ENCODE measurements at places on chromosomes 1 and 21.
A peak's percentile ranks its signal among the peaks of the same experiment; 100 is the strongest.

DNA sequence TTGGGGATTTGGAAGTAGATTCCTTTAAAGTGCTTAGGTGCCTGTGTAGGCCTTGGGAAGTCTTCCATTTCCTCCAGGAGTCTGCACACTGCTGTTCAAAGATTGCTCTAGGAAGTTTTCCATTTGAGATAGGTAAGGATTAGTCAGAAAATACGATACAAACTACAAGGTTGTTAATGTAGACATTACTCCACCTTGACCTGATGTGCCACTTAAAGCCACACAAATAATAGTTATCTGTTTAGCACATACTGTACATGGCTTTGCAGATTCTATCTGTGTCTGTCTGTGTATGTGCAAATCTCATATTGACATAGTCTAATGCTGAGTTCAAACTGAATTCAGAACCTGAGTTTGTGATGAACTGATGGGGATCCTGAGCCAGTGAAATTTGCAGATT, 118.4 kb downstream of the RHOU start:
- no peak for DNase-seq

DNA sequence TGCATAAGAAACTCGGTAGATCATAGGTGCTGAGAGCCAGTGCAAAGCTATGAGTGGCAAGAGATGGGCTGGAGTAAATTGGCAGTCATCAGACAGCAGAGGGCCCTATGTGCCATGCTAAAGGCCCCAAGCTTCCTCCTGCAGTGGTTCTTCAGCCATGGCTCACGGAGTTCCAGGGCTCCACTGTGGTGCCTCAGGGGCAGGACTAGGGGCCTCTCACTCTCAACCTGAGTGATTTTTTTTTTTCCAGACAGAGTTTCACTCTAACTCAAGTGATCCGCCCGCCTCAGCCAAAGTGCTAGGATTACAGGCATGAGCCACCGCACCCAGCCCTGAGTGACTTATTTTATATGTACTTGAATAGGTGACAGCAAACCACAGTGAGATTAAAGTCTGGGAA, 10.4 kb upstream of the GJA8 start:
- DNase-seq, result peak; percentile 72

DNA sequence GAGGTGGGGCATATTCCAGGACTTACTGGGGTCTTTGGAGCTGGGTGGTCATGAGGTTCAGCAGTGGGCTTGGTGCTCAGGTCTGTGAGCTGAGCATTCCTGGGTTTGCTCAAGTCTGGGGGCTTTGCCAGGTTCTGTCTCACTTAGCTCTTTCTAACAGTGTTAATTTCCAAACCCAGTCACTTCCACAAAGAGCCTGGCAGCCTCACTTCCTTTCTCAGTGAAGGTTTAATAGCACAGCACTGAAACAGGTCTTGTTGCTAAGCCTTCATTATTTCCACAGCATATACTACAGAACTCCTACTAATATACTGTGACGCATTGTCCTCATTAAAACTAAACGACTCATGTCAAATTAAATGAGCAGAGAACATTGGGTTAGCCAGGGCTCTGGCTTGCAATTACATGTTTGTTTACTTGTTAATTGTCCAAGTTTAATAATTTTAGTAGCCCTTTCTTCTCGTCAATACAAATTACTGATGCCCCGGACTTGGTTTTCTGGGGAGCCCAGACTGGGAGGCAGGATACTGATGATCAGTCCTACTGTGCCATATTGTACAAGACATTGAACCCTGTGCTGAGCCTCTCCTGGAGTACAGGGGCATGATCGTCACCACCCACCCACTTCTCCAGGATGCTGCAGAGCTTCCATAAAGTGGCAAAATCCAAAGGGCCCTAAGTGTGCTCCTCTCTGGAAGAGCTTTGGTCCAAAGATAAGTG, 170.7 kb downstream of the IER5 start:
- DNase-seq, result no peak

DNA sequence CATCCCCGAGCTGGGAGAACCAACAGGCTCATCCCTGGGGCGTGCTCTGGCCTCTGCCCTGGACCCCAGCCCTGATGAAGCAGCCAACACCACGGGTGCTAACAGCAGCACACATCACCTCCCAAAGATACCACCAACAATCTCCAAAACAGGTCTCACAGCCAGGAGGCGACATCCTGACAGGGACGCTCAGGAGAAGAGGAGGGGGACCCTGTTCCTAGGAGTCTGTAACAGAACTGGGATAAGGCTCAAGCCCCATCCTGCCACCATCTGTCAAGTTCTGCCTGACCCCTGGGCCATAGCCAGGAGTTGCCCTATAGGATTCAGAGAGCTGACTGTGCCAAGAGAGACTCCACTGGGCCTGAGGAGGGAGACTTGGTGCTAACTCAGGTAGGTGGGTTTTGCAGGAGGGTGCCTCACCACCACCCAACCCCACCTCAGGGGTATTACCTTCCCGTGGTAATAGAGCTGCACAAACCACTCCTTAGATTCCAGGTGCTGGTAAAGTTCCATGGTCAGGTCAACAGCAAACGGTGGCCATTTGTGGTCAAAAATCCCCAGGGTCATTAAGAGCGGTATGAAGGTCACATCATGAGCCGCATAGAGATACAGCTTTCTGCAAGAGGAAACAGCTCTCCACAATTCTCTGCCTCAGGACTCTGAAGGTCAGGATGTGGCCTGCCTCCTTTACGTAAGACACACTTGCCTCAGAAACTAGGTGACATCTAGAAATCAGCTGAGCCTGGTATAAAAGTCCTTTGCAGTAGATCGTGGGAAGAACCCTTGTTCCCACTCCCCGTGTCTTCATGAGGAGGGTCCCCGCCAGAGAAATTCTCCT, 22.3 kb downstream of the ACP6 start:
- DNase-seq, result no peak

GRCh38 chr1:117815926-117816325, 113.5 kb downstream of the GDAP2 start:
- DNase-seq, result no peak

GRCh38 chr1:29324771-29325351, 88.5 kb downstream of the PTPRU start:
- no peak for DNase-seq

- no peak for DNase-seq
These were observed 15.5 kb upstream of the TFF3 start for GRCh38 chr21:42330380-42331371.

GRCh38 chr1:89454845-89455521, 69.6 kb upstream of the LRRC8B start:
- DNase-seq, result peak; percentile 31

DNA sequence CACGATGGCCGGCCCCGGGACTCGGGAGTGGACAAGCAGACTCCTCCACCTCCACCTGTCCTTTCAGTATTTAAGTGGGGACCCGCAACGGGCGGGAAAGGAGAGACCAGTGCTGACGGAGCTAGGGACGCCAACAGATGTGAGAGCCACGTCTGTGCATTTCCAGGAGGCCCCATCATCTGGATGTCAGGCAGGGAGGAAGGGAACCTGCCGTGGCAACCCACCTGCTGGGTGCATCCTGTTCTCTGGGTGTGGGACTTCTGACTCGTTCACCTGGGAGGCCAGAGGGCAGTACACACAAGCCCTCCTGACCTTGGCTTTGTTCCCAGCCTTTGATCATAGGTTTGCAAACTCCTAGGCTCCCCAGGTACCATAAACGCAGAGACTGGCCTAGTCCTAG, 5.6 kb upstream of the PCBP3 start:
- DNase-seq, result no peak

- DNase-seq, result no peak
These were observed 766.1 kb downstream of the LTN1 start for GRCh38 chr21:28226563-28226962.

- no peak for DNase-seq
These were observed 27.7 kb upstream of the AJAP1 start for GRCh38 chr1:4626560-4627319.

- no peak for DNase-seq
These were observed 9.8 kb downstream of the H3-3A start for GRCh38 chr1:226072347-226072746.

DNA sequence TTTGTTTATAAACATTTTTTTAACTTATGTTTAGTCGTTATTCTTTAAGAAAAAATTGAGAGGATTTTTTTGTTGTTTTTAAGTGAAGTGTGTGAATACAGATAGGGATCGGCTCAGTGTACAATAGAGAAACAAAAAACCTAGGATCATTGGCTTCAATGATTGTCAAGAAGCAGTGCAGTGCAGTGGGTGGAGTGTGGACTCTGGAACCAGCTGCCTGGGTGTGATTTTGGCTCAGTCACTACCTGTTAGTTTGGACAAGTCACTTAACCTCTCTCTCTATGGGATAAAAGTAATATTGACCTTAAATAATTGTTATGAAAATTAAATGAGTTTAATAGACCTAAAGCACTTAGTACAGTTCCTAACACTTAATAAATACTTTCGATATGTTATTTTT, 41.3 kb downstream of the SCCPDH start:
- no peak for DNase-seq

DNA sequence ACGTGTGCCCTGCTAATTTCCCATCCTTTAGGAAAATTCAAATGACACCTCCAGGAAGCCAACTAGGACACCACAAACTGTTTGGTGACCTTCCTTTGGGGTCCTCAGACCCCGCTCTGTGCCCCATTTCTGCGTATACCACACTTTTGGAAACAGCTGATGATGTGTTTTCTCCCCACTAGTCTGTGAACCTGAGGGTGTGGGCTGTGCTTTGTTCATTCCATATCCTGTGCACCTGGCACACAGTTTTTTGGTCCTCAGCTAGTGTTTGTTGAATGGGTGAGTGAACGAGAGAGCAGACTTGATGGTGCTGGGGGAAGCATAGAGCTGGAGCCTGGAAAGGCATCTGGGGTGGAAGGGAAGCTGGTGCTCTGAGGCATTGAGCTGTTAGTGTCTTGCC, 48.6 kb downstream of the RPS6KA1 start:
- DNase-seq, result no peak

DNA sequence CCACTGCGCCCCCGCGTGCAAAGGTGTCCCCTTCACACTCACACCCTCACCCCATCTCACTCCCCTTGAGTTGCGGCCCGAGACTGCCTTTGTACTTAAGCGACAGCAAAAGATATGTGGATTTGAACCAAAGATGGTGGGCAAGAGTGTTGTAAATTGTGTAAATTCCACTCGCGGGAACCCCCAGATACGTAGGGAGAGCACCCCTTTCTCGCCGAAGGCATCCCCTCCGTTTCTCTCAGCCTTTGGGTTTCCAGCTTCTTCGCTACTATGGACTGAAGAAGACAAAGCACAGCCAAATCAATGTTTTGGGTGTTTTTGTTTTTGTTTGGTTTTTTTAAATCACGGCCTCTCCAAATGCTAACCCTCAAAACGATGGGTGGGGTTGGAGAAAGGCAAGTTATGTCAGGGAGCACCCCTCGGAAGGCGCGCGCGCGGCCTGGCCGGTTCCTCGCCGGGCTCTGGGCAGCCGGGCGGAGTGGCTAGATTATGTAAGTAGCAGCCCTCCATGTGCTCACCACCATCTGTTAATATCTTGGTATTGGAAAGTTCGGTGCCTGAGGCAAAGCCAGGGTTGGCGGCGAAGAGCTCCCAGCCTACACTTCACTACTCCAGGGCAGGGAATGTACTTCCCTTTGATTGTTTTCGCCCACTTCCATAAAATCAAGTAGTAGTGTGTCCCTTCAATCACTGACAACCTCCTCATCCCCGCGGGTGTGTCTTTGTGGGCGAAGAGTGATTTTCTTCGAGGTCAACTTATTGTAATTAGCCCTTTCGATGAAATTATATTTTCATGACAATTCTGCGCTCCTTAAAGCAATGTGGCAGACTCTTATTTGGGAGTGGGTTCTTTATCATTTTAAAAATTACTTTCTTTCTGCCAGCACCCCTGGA, 4.0 kb upstream of the PROX1 start:
- no peak for DNase-seq

DNA sequence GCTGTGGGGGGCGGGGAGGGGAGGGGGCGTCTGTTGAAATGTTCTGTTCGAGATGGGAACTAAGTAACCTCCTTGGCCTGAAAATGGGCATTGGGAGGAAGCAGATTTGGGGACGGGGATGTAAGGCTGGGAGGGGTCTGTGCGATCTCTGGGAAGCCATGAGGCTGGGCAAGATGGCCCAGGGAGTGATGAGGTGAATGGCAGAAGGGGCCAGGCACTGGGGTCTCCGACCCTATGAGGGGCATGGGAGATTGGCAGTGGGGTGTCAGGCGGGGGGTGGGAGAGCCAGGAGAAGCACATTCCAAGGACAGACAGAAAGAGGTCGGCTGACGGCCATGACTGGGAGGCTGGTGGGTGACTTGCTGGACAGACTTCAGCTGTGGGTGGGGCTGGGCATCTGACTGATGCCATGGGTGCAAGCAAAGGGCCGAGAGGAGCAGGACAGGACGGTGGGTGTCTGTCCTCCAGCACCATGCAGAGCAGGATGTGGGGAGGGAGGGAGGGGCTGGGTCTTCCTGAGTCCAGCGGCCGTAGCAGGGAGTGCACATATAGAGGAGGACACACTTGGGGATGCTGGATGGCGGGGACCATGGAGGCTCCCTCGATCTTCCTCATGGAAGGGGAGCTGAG, 30.0 kb upstream of the COL18A1 start:
- DNase-seq, result no peak

- DNase-seq, result no peak
These were observed 479.8 kb downstream of the DISC1 start for GRCh38 chr1:232106415-232106814.

DNA sequence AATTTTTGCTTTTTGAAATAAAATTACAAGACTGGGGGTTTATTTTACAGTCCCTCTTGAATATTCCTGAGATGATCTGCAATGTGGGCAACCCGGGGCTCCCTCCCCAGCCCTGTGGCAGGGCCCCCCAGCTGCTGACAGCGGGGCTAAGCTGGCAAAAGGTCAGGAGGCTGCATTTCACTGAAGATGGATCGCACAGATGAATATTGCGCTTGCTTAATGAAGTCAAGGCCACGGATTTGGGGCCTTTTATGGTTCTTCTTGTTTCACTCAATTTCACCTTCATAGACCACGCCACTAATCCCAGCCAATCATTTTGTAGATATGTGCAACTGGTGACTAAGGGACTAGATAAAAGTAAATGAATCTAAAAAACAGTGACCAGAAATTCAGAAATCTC, 50.8 kb upstream of the SLC22A15 start:
- no peak for DNase-seq

- peak; percentile 9 for DNase-seq
These were observed 164.7 kb upstream of the RGS18 start for GRCh38 chr1:191993549-191993948.

GRCh38 chr21:20997636-20998455, at the start of gene NCAM2:
NCAM2 (plus strand) TSS chr21:20998409.
- DNase-seq, result peak; percentile 84

- DNase-seq, result peak; percentile 89
These were observed 59.4 kb downstream of the DIPK1A start for GRCh38 chr1:92901699-92902405.

- no peak for DNase-seq
These were observed 59.7 kb downstream of the FGGY start for GRCh38 chr1:59356627-59357026.

DNA sequence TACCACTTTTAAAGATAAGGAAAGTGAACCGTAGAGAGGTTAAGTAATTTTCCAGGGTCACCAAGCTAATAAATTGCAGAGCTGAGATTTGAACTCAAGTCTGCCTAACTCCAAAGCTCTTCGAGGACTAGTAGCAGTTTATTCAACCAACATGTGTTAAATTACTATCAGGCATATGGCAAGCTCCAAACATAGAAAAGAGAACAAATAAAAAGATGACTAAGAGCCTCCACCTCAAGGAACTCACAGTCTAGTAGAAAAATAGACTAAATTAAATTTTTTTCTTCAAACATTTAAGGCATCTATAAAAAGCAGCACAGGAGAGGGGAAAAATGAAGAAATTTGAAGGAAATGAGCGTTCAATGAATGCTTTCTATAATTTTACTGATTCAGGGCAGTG, 22.2 kb downstream of the SLC9C2 start:
- DNase-seq, result no peak
